ENCODE measurements at places on chromosomes 12 and 14.

GRCh38 chr14:60165547-60165876 lies 314 bp upstream of the DHRS7 start:
- DNase-seq = no peak

DNA sequence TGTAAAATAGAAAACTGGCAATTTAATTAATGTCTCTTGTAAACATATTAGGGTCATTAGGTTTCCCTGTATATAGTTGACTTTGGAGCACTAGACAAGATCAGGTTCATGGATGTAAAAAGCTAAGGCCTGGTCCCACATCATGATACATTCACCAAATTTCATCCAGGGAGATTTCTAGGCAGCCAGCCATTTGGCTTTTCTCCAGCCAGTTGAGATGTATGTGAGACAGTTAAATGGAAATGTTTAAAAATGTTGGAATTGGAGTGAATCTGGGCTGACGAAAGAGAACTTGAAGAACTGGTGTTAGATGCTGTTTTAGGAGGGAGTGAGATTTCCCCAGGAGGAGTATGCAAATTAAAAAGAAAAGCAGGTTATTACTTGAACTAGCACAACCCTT lies 41.8 kb upstream of the CLEC14A start:
- no peak for DNase-seq

DNA sequence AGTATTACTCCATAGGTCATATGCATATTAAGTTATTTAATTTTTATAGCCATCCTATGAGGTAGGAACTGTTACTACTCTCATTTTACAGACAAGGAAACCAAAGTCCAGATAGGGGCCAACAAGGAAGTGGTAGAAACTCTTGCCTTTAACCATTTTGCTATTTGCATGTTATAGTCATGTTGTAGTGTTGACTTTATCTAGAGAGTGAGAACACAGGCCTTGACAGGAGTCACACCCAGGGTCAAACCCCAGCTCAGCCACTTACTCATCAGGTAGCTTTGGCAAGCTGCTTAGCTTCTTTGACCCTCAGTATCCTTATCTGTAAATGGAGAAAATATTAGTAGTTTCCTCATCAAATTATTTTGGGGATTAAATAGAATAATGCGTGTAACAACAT lies 156.2 kb downstream of the CAND1 start:
- DNase-seq = no peak

GRCh38 chr12:6963791-6964413 lies 6.6 kb downstream of the PHB2 start:
- DNase-seq = no peak

DNA sequence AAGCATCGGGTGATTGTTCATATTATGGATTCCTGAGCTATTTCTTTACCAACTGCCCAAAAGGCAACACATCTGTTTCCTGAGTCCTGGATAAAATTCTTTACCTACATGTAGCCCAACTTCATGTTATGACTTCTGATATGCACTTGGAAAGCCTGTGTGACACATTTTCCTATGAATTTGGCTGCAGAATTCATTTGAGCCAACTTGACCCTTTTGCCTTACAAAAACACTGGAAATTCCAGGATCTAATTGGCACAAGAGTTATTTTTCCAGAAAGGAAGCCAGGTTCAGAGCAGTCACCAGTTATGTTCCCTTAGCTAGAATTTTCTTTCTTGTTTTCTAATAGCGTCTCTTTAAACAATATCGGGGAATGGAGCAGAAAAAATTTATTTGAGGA lies 202.5 kb upstream of the LRIG3 start:
- no peak for DNase-seq

All from vagina (tissue), 2 donors.